Stimulated activated CD4-positive, alpha-beta T cell treated with anti-CD3 and anti-CD28 coated beads, Interleukin-4, amount 100 ng/mL, for 48 hours (primary cell): ENCODE measurements at places on chromosomes 11 and 22.

DNA sequence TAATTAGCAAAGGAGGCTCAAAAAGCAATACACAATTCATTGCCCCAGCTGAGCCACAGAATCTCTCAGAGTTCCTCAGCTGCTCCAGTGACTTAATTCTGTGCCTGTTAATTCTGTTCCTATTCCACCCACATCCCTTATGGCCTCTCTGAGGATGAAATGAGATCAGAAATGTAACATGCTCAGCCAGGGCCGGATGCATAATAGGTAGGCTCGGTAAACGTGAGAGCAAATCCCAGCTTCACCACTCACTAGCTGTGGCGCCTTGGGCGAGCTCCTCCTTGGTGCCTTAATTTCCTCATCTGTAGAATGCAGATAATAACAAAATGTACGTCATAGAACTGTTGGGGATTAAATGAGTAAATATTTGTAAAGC, 42.8 kb upstream of the DKK3 start:
- no peak for DNase-seq

- DNase-seq: no peak
Observed at GRCh38 chr11:47345890-47346563, 6.5 kb downstream of the MYBPC3 start.

DNA sequence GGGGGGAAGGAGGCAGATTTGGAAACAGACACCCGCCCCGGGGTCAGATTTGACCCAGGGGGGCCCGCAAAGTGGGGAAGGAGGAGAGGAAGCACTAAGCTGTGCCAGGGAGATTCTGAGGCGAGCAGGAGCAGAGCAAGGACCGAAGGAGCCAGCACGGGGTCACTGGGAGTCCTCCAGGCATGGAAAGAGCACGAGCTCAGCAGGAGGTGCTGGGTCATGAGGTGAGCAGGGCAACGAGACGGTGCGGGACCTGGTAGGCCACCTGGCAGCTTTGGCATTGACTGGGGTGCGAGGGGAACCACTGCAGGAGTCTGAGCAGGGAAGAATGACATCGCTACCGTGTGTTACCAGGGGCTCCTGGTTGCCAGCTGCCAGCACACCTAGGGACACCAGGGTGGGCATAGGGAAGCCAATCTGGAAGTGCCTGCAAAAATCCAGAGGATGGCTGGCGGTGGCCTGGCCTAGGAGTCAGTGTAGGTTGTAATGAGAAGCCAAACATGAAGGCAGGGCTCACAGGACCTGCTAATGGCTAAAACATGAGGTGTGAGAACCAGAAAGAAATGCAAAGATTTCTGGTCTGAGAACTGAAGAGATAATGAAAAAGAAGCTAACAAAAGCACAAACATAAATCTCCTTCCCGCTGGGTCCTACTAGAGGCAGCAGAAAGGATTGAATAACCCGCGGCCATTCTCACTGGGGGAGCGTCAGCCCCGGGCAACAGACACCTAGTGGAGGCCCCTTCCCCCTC, 63.5 kb downstream of the MICAL3 start:
- no peak for DNase-seq

GRCh38 chr11:9577556-9577955, 4.1 kb downstream of the WEE1 start:
- DNase-seq: no peak

GRCh38 chr11:46916286-46917108, 1.9 kb downstream of the LRP4 start:
- no peak for DNase-seq

GRCh38 chr11:35107861-35108260, 31.1 kb upstream of the CD44 start:
- no peak for DNase-seq

DNA sequence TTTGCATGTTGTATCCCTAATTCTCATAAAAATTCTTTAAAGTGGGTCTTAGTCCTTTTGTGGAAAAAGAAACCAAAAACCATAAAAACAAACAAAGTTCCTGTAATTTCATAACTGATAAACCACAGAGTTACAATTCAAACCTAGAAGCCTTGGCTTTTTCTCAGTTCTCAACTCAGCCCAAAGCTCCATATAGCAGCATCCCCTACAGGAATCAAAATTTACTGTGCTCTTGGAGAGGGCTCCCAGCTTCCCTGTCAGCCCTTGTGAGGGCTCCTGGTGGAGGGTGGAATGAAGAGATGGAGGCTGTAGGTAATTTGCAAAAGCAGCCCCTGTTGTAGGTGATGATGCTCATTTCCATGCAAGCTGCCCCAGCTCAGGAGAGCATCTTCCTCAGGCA, 506.1 kb upstream of the KIRREL3 start:
- DNase-seq: no peak

DNA sequence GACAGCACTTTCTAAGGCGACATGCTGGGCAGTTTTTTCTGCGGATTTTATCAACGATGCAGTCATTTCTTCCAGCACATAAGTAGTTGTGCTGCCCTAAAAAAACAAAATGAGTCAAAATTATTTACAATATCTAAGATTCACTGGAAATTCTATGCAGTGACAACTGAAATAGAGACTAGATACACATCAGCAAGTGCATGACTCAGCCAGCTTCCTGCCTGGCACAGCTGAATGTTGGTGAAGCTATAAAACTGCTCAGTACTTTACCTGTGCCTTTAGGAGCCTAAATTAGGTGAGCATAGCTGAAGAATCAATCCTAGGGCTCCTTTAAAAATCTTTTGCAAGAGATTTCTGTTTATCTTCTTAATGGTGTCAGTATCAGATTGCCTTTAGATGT, 37.8 kb downstream of the PGR start:
- DNase-seq: no peak

- DNase-seq: no peak
Observed at GRCh38 chr22:22702237-22703202, 58.1 kb downstream of the GGTLC2 start.

GRCh38 chr11:36492724-36493304, 17.3 kb downstream of the TRAF6 start:
- DNase-seq: no peak

DNA sequence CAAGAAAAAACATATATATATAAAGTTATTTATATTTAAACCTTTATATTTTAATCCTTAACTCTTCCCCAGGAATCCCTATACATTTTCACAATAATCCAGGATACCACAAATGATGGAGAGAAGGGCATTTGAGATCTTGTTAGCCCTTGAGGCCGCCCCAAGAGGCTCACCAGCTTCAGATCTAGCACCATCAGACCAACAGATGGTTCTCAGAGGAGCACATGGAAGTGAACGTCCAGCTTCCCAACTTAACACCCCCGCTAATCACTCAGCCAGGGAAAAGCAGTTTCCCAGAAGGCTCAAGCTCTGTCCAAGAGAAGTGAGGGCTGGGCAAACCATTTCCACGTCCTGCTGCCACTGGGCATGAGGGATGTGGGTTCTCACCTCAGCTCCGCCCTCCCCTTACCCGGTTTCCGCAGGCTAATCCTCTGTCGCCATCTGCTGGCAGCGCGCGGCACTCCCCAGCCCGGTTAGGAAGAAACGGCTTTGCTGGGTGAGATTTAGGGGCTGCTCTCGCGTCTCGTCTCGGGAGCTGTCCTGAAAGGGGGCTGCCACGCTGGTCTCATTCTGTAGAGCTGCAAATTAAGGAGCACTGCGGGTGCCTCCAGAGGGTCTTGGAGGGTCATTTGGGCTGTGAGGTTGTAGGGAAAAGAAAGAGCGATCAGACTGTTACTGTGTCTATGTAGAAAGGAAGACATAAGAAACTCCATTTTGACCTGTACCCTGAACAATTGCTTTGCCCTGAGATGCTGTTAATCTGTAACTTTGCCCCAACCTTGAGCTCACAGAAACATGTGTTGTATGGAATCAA, 6.8 kb upstream of the FAM111A start:
- peak; percentile 81 for DNase-seq

DNA sequence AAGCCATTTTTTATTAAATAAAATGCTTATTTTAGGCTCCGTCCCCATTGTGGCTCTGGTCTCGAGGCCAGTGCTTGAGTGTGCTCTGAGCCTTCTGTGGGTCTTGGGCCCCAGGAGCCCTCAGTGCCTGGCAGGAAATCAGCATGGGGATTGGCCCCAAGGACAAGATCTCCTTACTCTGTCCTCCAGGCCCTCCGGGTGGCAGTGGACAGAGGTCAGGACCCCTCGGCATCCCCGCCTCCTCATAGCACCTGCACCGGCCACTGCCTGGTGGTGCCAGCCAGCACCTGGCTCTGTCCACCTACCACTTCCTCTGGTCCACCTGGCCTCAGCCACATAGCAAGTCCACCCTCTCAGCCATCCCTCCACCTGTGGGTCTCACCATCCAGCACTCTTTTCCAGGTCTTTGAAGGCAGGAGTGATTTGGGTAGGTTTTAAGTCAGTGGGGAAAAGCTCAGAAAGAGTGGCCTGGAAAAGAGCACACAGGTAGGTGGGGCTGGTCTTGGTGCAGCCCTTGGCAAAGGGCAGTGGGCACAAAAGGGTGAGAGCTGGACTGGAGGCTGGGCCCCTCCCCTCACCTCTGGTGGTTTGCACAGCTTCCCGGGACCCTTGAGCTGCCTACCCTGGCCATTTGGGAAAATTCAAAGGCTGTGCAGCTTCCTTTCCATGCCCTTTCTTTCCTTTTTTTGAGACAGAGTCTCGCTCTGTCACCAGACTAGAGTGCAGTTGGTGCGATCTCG, 3.5 kb downstream of the CLDN5 start:
- DNase-seq: no peak

DNA sequence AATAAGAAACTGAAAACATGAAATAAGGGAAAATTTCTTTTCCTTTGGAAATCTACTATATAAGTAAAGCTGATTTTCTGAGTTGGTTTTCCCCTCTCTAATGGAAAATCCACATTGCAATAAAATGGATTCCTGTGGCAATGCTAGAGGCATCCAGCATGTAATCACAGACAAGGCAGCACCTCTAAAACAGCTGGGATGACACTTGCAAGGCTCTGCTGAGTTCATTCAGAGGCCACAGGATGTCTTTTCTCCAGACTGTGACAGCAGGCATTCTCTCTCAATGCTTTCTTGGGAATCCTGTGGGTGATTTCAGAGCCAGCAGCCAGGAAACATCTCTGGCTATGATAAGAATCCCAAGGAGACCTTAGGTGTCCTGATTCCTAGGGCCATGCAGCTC, 201.3 kb upstream of the BLID start:
- DNase-seq: no peak

- DNase-seq: no peak
Observed at GRCh38 chr22:19757140-19757984, 3.2 kb upstream of the TBX1 start.

GRCh38 chr11:64139049-64139448, 26.9 kb downstream of the MACROD1 start:
- DNase-seq: no peak

- no peak for DNase-seq
Observed at GRCh38 chr22:34847072-34847471, 218.9 kb upstream of the ISX start.

GRCh38 chr11:74989260-74989638, 516 bp downstream of the NEU3 start:
- no peak for DNase-seq

- DNase-seq: no peak
Observed at GRCh38 chr11:96197801-96198701, 144.9 kb downstream of the MAML2 start.

DNA sequence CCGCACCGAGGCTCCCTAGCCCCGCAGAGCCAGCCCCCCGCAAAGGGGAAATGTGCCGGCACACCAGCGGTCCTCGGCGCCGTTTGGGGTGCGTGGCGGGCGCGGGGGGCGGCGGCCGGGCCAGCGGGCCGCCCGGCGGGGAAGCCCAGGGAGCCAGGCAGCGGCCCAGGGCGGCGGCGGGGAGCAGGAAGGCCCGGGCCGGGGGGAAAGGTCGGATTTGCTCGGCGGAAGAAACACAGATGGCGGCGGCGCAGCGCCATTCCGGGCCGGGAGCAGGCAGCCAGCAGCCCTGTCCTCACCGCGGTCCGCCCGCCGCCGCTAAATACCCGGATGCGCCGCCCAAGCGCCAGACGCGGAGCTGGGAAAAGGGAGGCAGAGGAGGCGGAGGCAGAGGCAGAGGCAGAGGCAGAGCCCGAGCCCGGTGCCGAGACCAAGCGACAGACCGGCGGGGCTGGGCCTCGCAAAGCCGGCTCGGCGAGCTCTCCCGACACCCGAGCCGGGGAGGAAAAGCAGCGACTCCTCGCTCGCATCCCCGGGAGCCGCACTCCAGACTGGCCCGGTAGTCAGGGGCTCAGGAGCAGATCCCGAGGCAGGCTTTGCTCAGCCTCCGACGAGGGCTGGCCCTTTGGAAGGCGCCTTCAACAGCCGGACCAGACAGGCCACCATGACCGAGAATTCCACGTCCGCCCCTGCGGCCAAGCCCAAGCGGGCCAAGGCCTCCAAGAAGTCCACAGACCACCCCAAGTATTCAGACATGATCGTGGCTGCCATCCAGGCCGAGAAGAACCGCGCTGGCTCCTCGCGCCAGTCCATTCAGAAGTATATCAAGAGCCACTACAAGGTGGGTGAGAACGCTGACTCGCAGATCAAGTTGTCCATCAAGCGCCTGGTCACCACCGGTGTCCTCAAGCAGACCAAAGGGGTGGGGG, 2.6 kb upstream of the GCAT start:
- peak; percentile 78 for DNase-seq

- no peak for DNase-seq
Observed at GRCh38 chr22:42179616-42180015, 49.0 kb upstream of the CYP2D6 start.

GRCh38 chr22:37503850-37504249, 15.4 kb downstream of the CARD10 start:
- DNase-seq: no peak

GRCh38 chr11:12211331-12212065, 101.1 kb downstream of the MICAL2 start:
- no peak for DNase-seq

DNA sequence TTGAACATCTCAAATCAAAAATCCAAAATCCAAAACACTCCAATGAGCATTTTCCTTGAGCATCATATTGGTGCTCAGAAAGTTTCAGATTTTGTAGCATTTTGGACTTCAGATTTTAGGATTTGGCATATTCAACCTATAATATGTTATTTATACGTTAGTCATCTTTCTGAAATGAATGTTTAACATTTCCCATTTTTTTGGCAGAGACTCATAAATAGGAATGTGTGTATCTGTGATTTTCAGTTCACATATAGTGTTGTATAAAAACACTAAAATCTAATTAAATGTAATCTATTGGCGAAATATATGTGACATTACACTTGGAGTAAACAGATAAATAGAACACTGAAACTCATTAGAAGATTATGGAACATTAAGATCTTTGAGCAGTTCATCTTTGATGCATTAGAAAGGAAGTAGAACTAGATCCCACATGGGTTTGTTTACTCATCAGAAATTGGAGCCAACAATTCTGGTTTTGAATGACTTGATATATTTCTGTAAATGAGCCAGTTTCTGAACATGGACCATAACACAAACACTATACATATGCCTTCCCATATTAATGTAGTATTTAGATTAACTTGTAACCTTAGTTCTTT, 153.1 kb downstream of the UVRAG start:
- no peak for DNase-seq
